Neural crest cell (in vitro differentiated cells): ENCODE measurements at places on chromosomes 11 and 22.

GRCh38 chr11:44463751-44464150 is 101.7 kb upstream of the CD82 start:
- H3K4me1 ChIP-seq, result no peaks in the 10 kb centered on the region
- H3K4me3 ChIP-seq, result no peak overlapping the region
- no peak for DNase-seq
- peaks cover 2% of the 10 kb centered on the region for H3K36me3 ChIP-seq
- H3K27me3 ChIP-seq, result peaks cover 3% of the 10 kb centered on the region

DNA sequence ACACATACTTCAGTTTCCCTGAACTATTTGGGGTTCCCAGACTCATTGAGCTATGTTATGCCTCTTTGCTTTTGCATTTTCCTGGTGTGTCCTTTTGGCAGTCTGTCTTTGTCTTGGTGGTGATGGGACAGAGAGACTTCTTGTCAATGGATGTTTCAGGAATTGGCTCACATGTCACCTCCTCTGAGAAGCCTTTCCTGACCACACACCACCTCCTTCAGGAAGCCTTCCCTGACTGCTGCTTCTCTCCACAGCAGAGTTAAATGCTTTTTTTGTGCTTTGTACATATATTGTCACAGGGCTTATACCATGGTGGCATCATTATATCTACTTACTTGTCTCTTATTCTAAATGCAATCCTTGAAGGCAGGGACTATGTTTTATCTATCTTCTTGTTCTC is 28.5 kb upstream of the ELF5 start:
- peaks cover 19% of the 10 kb centered on the region for H3K4me1 ChIP-seq
- no peaks in the 10 kb centered on the region for H3K36me3 ChIP-seq
- H3K27ac ChIP-seq, result no peak overlapping the region

DNA sequence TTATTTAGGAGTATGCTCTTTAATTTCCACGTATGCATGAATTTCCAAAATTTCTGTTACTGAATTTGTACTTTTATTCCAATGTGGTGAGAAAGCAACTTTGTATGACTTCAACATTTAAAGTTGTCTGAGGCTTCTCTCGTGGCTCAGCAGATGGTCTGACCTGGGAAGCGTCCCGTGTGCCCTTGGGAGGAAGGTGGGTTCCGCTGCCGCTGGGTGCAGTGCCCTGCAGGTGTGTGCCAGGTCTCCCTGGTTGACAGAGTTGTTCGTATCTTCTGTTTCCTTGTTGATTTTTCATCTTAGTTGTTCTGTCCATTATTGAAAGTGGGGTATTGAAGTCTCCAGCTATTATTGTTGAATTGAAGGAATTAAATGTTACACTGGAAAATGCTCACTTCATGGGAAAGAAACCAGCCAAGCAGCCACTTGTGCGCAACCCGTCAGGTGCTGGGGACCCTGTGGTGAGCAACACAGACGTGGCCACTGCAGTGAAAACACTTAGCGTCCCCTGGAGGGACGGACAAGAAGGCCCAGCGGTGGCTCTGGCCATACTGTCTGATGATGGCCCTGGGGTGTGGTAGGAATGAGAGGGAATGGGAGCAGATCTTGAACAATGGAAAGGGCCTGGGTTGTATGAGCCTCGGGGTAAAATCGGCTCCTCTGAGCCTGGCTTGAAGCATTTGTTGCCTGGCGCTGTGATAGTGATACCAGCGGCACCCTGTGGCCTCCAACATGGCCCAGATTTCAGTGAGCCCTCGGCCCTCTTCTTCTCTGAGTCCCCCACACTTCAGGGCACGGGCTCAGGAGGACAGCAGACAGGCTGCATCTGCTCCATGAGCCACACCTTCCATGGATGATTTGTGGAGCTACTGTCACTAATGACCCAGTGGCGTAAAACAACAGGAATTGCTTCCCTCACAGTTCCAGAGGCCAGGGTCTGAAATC is 31.5 kb upstream of the KRTAP5-7 start:
- H3K36me3 ChIP-seq, result peaks cover 27% of the 10 kb centered on the region
- H3K27ac ChIP-seq, result no peak overlapping the region
- H3K27me3 ChIP-seq, result no peaks in the 10 kb centered on the region
- H3K4me1 ChIP-seq, result no peaks in the 10 kb centered on the region
- H3K4me3 ChIP-seq, result no peak overlapping the region

DNA sequence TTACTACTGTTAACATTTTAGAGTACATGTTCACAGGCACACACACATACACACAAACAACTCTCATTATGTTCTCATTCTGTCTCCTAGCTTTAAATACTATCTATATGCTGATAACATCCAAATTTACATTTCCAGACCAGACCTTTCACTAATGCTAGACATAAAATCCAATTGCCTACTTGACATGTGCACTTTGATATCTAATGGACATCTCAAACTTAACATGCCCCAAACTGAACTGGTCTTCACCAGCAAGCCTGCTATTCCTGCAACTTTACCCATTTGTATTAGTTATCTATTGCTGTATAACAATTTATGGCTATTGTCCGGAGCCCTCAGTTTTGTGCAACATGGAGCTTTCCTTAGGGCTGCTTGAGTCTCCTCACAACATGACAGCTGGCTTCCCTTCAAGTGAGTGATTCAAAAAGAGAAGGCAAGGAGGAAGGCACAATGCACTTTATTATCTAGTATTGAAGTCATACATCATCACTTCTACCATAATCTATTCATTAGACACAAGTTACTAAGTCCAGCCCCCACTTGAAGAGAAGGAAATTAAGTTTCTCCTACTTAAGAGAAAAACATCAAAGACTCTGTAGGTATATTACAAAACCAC is 3.0 kb downstream of the SLC36A4 start:
- no peak for DNase-seq
- peaks cover 34% of the 10 kb centered on the region for H3K4me1 ChIP-seq
- H3K27me3 ChIP-seq, result no peaks in the 10 kb centered on the region

DNA sequence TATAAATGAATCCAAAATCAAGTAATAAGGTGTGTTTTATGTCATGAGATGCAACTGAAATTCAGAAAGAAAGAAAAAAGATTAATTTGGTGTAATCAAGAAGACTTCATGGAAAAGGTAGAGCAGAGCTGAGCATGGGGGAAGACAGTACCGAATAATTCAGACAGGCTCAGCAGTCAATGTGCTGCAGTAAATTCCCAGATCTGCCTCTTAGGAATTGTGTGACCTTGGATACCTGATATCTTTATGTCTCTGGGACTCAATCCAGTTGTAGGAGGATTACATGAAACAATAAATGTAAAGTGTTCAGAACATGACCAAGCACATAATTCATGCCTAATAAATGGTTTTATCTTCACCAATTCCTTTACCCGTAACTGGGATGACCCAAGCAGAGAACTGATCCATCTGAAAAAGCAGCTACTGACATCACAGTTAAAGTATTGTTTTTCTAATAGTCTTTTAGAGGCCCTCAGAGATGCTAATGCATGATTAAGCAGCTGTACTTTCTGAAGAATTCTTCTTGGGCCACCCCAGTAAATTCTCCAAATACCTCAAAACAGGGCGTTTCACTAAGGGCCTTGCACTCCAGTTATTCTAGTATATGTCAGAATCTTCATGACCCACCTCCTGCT is 7.8 kb downstream of the MS4A12 start:
- no peak for DNase-seq
- H3K4me1 ChIP-seq, result peaks cover 3% of the 10 kb centered on the region

- peaks cover 2% of the 10 kb centered on the region for H3K36me3 ChIP-seq
- no peak for DNase-seq
- no peak overlapping the region for H3K27ac ChIP-seq
- no peak overlapping the region for H3K4me3 ChIP-seq
Measured at GRCh38 chr11:77879218-77879617, 58.3 kb downstream of the AAMDC start.

DNA sequence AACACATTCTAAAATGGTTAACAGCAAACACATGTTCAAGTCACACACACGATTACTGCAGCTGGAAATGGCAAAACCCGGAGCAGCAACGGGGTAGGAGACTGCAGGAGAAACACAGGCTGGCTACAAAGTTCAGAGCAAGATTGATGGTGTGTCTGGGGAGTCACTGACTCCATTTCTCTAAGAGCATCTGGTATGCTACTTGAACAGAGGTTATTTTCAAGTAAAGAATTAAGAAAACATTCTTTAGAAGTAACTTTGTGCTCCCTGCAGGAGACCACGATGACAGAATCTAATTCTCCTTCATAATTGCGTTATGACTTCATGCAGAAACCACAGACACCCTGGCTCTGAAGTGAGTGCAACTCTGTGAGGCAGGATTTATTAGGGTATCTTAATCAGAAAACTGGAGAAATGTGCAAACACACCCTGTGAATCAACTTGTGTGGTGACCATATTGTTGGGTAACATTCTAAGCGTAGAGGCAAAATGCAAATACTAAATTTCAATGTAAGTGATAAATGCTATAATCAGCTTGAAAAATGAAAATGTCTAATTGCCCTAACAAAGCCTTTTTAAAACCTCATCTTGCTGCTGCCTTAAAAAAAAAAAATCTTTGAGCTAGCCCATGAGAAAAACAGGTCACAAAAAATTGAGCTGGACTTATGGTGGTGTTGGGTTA is 303.0 kb downstream of the CADM1 start:
- no peak for DNase-seq
- no peak overlapping the region for H3K4me3 ChIP-seq
- H3K27ac ChIP-seq, result no peak overlapping the region
- peaks cover 8% of the 10 kb centered on the region for H3K36me3 ChIP-seq
- H3K27me3 ChIP-seq, result no peaks in the 10 kb centered on the region

GRCh38 chr22:19492504-19493174 is 12.9 kb downstream of the CDC45 start:
- H3K36me3 ChIP-seq, result no peaks in the 10 kb centered on the region
- no peaks in the 10 kb centered on the region for H3K27me3 ChIP-seq
- no peak overlapping the region for H3K4me3 ChIP-seq
- no peaks in the 10 kb centered on the region for H3K4me1 ChIP-seq
- no peak for DNase-seq

DNA sequence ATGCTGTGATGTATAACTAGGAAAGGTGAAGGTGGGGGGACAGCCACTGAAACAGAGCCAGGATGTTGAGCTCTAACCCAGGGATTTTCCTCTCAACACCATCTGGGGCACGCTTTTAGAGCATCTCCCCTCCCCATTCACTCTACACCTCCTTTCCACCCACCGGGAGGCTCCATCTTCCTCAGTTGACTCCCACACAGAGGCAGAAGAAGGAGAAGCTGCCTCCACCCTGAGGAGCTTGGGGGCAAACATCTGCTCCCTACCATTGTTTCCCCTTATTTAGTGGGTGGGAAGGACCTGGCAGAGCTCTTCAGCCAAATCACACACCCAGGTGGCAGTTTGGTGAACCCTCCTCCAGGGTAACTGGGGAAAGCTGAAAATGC is 50.0 kb upstream of the ADA2 start:
- DNase-seq, result no peak
- no peaks in the 10 kb centered on the region for H3K27me3 ChIP-seq
- no peak overlapping the region for H3K27ac ChIP-seq
- peaks cover 43% of the 10 kb centered on the region for H3K4me1 ChIP-seq

DNA sequence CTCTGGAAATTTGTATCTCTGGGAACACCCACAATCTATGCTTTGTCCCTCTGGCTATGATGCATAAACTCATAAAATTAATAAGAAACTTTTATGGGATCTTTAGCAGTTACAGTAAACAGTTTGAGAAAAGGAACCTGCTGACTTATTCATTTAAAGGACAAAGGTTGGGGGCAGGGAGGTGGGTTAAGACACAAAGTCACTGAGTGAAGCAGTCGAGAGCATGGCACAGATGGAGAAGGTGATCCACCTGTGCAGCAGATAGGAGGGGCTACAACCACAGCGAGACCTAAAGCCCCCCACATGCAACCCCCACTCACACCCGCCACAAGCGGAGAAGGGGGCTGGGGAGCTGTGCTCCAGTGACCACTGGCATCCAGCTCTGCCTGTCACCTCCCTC is 45.0 kb downstream of the SMCO4 start:
- no peaks in the 10 kb centered on the region for H3K27me3 ChIP-seq
- H3K27ac ChIP-seq, result no peak overlapping the region
- peaks cover 14% of the 10 kb centered on the region for H3K36me3 ChIP-seq

- peaks cover 30% of the 10 kb centered on the region for H3K4me1 ChIP-seq
- no peaks in the 10 kb centered on the region for H3K36me3 ChIP-seq
- H3K27me3 ChIP-seq, result peaks cover 13% of the 10 kb centered on the region
- peak; percentile 58 for DNase-seq
- H3K27ac ChIP-seq, result peak overlapping the region; percentile 99
- H3K4me3 ChIP-seq, result peak overlapping the region; percentile 91
Measured at GRCh38 chr22:38872831-38873248, 824 bp upstream of the CBX6 start.

- no peak for DNase-seq
- H3K36me3 ChIP-seq, result no peaks in the 10 kb centered on the region
- peaks cover 15% of the 10 kb centered on the region for H3K27me3 ChIP-seq
- H3K4me1 ChIP-seq, result peaks cover 14% of the 10 kb centered on the region
- H3K27ac ChIP-seq, result no peak overlapping the region
Measured at GRCh38 chr11:67421430-67422031, 6.1 kb downstream of the CARNS1 start.

- H3K4me1 ChIP-seq, result no peaks in the 10 kb centered on the region
- H3K36me3 ChIP-seq, result no peaks in the 10 kb centered on the region
- no peak for DNase-seq
- no peak overlapping the region for H3K27ac ChIP-seq
- no peak overlapping the region for H3K4me3 ChIP-seq
Measured at GRCh38 chr11:12209096-12209495, 98.7 kb downstream of the MICAL2 start.

DNA sequence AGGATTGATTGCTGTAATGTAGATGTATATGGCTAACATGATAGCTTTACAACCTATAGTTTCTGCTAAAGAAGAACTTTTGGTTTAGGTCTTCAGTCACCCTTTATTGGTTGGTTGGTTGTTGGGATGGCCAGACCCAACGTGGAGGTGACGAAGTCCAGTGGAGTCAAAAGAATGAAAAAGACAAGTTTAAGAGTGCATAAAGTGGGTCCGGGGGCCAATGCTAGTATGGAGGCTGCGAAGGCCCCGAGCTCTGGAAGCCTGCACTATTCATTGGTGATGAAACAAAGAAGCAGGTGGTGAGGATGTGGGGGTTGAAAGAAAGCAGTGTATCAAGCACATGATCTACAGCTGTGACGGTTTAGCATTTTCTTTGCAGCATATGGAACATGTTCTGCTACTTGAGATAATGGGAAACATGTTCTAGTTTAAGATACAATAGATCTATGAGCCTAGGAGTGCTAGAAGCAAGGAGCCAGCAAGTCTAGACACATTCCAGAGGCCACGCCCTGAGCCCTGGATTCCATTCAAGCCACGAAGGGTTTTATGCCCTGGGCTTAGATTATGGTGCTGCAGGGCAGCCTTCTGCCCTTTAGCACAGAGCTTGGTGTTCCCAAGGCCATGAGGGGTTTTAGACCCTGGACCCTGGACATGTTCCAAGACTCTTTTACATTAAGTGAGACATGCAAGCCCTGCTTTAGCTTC is 6.3 kb downstream of the TCP11L1 start:
- H3K4me1 ChIP-seq, result peaks cover 6% of the 10 kb centered on the region
- no peak overlapping the region for H3K4me3 ChIP-seq
- DNase-seq, result no peak
- H3K27ac ChIP-seq, result no peak overlapping the region

GRCh38 chr22:41781507-41781906 is 19.0 kb upstream of the CCDC134 start:
- H3K4me3 ChIP-seq, result no peak overlapping the region
- no peaks in the 10 kb centered on the region for H3K36me3 ChIP-seq
- H3K27me3 ChIP-seq, result no peaks in the 10 kb centered on the region
- no peak overlapping the region for H3K27ac ChIP-seq

GRCh38 chr11:134397304-134398078 is 14.6 kb downstream of the B3GAT1 start:
- H3K4me3 ChIP-seq, result no peak overlapping the region
- H3K4me1 ChIP-seq, result peaks cover 9% of the 10 kb centered on the region
- no peak for DNase-seq
- peaks cover 10% of the 10 kb centered on the region for H3K36me3 ChIP-seq
- H3K27ac ChIP-seq, result no peak overlapping the region
- no peaks in the 10 kb centered on the region for H3K27me3 ChIP-seq
